Stimulated activated CD4-positive, alpha-beta T cell treated with anti-CD3 and anti-CD28 coated beads, Interleukin-15, amount 100 ng/mL, for 24 hours (primary cell): ENCODE measurements at places on chromosomes 5 and 9.

GRCh38 chr5:151051931-151052608 lies 28.8 kb downstream of the TNIP1 start:
- DNase-seq, result no peak

- peak; percentile 5 for DNase-seq
Measured at GRCh38 chr9:88476491-88477271, 58.3 kb upstream of the NXNL2 start.

- DNase-seq, result no peak
Measured at GRCh38 chr5:35461530-35461929, 156.1 kb upstream of the SPEF2 start.

GRCh38 chr5:178363501-178364325 lies 131.1 kb upstream of the PHYKPL start:
- no peak for DNase-seq

- DNase-seq, result peak; percentile 35
Measured at GRCh38 chr9:131732061-131732526, 7.8 kb downstream of the RAPGEF1 start.

DNA sequence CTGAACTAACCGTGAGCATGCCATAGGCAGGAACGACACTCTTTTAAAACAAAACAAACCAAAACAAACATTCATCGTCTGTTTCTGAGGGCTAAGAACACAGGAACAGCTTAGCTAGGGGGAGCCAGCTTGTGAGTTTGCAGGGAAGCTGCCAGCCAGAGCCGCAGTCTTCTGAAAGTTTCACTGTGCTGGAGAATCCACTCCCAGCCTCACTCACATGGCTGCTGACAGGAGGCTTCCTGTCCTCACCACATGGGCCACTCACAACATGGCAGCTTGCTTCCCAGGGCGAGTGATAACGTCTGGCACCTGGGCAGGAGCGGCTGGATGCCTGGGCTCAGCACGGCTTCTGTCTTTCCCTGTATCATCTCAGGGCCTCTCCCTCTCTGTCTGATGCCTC lies 275.2 kb downstream of the MSX2 start:
- DNase-seq, result no peak

GRCh38 chr5:55991768-55992486 lies 2.8 kb downstream of the IL6ST start:
- DNase-seq, result no peak

- DNase-seq, result no peak
Measured at GRCh38 chr5:179377421-179378115, 32.3 kb upstream of the ADAMTS2 start.

DNA sequence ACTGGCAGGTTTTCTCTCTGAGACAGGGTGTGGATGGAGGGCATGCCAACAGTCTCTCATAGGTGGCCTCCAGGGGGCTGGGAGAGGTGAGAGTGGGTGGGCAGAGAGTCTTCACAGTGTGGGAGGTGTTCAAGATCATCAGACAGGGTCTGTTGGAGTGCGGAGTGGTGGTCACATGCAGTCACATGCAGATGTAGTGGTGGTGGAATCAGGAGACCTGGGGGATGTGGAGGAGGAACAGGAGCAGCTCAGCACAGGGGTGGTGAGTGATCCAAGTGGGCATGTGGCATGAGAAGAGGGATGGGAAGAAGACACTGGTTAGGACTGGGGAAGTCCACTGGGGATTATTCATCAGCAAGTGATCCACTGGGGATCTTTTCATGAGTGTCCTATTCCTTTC lies 5.8 kb downstream of the GM2A start:
- no peak for DNase-seq

DNA sequence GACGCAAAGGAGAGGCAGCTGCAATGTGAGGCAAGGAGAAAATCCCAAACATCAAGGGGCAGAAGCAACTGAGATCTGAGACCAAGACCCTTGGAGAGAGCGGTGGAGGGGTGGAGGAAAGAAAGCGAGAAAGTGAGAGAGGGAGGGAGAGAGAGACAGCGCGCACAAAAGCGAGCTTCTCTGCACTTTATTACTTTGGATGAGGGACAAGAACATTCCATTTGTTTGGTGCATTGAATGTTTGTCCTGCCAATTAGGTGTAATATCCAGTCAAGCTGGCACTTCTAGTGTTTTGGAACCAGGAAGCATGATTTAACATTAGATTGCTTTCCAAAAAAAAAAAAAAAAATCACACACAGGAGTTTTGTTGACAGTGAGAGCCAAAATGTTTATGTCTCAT lies 1.4 kb downstream of the CAST start:
- DNase-seq, result no peak

DNA sequence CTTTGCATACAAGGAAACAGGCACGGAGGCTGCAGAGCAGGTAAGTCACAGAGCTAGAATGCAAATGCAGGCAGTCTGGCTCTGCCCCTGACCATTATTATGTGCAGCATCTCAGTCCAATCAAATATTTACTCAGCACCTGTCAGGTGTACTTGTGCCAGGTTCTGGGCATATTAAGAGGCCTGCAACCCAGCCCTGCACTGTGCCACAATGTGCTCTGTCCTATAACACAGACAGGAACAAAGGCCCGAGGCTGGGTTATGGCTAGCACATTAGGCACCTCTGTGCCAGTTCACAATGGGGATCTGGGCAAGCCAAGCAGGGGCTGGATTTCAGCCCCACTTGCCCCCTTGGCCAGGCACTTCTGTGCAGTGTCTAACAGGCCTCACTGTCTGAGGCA lies 14.0 kb downstream of the ARL15 start:
- DNase-seq, result no peak

DNA sequence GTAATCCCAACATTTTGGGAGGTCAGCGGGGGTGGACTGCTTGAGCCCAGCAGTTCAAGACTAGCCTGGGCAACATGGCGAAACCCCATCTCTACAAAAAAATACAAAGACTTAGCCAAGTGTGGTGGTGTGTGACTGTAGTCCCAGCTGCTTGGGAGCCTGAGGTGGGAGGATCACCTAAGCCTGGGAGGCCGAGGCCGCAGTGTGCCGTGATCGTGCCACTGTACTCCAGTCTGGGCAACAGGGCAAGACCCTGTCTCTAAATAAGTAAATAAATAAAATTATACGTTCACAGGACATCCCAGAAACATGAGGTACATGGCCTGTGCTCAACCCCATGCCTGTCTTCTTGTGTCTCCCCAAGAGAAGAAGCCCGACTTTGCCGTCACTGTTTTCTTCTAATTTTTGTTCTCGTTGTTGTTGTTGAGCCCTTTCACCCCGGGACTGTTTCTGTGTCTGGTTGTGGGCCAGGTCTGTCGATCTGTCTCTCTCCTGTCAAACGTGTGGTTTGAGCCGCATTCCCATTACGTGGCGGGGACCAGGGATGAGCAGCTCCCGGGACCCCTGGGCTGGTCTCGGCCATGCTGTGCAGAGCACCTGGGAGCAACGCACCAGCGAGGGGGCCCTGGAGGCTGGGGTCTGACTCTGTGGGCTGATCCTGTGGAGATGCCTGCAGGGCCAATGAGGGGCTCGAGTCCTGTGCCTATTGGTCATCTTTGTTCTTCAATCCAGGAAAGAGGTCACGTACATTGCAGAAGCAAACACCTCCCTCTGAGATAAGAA lies 32.2 kb downstream of the NACC2 start:
- no peak for DNase-seq

DNA sequence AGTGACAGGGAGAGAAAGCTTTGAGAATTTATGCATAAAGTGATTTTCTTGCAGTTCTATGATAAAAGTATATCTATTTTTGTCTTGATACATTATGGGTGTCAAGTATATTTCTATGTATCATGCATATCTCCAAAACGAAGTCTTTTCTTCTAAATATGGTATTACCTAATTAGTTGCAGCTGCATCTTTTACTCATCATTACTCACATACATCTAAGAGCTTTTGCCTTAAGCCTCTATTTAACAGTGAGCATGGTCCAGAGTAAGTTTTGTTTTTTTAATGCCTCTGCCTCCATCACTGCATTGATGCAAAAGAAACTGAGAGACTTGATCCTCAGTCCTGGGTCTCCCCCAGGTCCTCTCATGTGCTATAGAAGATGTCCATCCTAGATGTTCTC lies 40.0 kb upstream of the SMC5 start:
- DNase-seq, result no peak

DNA sequence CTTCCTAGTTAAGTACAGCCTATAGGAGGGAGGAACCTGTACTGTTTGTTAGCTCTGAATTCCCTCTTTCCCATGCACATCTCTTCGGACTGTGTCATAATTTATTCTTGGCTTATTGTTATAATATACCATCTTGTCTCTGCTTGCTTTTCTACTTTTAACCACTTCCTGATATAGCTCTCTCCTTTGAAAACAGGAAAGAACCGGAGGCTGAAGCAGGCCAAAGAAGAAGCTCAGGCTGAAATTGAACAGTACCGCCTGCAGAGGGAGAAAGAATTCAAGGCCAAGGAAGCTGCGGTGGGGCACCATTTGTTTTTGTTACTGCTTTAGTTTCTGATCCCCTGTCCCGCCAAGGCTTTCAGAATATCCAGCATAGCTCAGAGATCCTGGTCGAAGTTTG lies 4.8 kb downstream of the ATP6V1G1 start:
- peak; percentile 41 for DNase-seq

DNA sequence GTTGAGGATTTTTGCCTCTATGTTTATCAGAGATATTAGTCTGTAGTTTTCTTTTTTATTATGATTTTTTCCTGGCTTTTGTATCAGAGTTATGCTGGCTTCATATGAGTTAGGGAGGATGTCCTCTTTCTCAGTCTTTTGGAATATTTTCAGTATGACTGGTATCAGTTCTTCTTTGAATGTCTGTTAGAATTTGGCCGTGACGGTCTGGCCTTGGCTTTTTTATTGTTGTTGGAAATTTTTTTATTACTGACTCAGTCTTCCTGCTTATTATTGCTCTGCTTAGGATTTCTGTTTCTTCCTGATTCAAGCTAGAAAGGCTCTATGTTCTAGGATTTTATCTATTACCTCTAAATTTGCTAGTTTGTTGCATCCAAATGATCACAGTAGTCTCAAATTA lies 421.9 kb downstream of the CDH10 start:
- no peak for DNase-seq

- peak; percentile 78 for DNase-seq
Measured at GRCh38 chr5:176596689-176597416, 13.1 kb downstream of the GPRIN1 start.

- no peak for DNase-seq
Measured at GRCh38 chr9:83304686-83305085, 233.5 kb downstream of the FRMD3 start.

- DNase-seq, result peak; percentile 48
Measured at GRCh38 chr5:180291234-180291940, 496 bp downstream of the MAPK9 start.

DNA sequence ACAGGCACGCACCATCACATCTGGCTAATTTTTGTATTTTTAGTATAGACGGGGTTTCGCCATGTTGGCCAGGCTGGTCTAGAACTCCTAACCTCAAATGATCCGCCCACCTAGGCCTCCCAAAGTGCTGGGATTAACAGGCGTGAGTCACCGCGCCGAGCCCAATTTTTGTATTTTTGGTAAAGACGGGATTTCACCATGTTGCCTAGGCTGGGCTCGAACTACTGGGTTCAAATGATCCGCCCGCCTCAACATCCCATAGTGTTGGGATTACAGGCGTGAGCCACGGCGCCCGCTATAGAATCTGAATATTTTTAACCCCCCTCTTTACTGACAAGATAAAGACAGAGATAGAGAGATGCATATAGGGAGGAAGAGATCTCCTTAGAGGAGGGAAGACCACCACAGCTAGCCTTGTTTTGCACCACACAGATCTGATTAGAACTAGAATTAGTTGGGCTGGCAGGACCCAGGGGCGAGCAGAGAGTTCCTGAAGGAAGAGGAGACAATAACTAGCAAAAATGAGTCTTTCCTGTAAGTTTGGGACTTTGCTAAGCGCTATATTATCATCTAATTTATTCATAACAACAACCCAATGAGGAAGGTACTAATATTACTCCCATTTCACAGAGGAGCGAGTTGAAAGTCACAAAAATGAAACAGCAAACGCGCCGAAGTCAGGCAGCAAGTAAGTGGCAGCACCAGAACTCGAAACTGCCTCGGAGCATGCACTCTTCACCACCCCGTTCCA lies 1.5 kb upstream of the ANKHD1 start:
- DNase-seq, result no peak

- DNase-seq, result no peak
Measured at GRCh38 chr5:15500325-15501001, 483 bp downstream of the FBXL7 start.

- no peak for DNase-seq
Measured at GRCh38 chr5:2750026-2750757, 1.3 kb downstream of the IRX2 start.

DNA sequence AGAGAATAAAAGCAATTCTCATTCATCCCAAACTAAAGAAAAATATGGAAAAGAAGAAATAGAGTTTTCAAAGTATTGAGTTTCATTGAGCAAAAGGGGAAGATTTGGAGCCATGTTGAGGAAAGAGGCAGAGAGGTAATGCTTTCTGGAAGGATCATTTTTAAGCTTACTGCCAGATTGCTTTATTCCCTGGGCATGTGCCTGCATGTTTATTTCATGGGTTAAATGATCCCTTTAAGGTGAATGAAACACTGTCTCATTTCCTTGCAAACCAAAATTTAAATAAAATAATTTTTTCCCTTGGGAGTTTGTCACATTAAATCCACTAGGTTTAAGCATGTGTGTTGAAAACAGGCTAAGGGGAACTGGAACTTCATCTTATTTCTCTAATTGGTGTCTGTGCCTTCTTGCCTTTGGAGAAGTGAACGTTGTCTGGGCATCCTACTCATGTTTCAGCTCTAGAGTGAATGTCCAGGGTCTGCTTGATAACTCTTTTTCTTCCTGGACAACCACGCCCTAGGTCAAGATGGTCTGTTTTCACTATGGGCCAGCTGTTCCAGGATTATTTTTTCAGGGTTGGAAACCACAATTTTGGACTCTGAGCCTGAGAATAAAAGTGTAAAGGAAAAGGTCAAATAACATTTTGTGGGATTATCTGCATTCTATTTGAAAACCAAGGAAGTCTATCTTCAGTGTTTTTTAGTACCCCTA lies 114.1 kb upstream of the ELL2 start:
- no peak for DNase-seq

GRCh38 chr5:148825716-148826052 lies 727 bp upstream of the ADRB2 start:
- no peak for DNase-seq

DNA sequence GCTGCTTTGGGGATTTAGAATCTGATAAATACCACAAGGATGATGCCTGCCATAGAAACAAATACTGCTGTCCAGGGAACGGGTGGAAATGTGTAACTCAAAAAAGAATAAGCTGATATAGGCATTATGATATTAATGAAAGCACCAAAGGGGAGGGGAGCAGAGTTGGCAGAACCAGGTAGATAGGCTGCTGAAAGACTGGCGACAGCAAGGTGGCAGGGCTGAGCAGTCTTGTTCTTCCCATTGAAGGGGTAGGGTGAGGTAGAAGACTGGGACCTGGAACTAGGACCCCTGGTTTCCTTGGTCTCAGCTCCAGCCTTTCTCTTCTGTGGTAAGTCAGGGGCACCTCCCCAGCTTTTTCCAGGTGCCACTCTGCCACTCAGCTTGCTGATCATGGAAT lies 31.4 kb upstream of the TMOD1 start:
- DNase-seq, result no peak
